ENCODE measurements at places on chromosomes 11 and 22.

- DNase-seq: no peak
These were observed 13.7 kb downstream of the CSTF3 start for GRCh38 chr11:33147559-33147958.

- DNase-seq: peak; percentile 94
These were observed at the start of gene NUCB2 for GRCh38 chr11:17276236-17277023. NUCB2 (plus strand) TSS chr11:17276739; CDS start chr11:17295324, 18,585 bp downstream.

- no peak for DNase-seq
These were observed 91.7 kb upstream of the SHISAL1 start for GRCh38 chr22:44404341-44405020.

GRCh38 chr11:11978792-11979487 is 29.5 kb downstream of the DKK3 start:
- no peak for DNase-seq

DNA sequence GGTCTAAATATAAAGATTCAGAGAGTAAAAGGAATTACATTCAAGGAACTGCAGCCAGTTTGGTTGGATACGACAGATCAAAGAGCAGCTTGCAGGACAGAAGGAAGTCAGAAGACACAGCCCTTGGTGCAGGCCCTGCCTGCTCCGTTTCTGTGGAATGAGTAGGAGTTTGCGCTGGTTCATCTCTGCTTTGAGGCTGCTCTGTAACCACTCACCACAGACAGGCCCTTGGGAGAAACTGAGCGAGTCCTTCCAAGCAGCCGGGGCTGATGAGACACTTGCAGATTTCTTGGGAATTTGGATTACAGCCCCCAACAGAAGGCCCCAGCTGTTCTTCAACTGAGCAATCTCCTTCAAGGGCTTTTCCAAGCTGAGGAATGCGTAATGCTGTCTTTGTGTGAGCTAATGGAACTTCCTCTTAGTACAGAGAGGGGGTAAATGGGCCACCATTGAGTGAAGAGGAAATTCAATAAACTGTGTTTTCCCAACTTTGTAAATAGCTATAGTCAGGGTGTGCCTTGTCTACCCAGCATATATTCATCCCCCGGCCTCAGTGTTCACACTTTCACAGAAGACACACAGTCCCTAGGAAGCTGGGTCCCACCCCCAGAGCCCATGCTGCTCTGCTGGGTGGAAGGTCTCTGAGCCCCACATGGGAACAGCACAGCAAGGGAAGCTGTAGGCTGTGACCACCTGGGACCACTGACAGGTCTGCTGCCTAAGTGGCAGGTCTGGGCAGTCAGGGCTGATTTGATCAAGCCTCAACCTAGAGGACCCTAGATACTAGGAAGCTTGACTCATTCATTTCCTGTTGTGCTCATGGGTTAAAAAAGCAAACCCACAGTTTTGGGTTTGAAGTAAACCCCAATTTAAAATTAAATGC is 16.6 kb downstream of the IL10RA start:
- peak; percentile 41 for DNase-seq

DNA sequence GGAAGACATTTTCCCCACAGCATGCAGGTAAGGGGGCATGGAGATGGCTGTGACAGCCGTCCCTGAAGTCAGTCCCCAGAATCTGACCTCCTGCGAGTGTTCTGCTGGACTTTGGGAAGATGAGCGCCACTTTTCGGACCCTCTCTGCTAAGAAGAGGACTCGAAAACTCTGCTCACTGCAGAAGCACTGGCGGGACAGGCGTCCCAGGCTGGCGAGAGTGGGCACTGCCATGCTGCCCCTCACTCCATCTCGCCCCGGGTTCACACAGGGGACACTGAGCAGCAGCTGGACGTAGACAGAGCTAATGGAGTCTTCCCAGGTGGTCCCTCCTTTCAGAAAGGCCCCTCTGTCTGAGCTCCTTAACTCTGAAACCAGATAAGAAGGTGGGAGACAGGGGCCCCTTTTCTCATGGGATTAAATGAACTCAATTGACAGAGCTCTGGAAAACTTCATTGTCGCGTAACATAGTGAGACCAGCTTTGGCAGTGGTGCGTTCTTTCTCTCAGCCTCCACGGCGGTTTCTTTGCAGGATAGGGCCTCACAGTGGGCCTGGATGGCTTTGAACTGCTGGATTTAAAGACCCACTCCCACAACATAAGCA is 4.8 kb downstream of the ADAMTS8 start:
- no peak for DNase-seq

DNA sequence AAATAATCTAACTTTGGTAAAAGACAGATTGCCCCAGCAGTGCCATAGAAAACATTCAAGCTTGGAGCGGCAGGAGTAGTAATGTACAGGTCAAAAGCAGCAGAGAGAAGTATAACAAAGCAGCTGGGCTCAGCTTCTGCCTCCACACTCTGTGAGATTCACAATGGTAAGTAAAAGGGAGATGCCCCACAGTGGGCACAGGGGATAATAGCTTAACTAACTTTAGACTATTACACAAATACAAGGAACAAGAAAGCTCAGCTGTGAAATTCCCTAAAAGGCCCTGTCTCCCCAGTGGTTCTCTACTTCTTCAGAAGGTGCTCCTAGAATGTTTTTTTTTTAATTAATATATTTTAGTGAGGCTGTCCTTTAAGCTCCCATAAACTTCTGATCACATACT is 28.0 kb downstream of the RDX start:
- no peak for DNase-seq

All from stimulated activated CD4-positive, alpha-beta T cell treated with anti-CD3 and anti-CD28 coated beads, Interleukin-12 subunit alpha, Interleukin-12 subunit beta, amount 100 ng/mL, for 4 hours (primary cell).